ENCODE measurements at places on chromosomes 13 and 19. TPM values are rescaled to one million over a fixed set of nuclear protein-coding genes. Genes with fewer than 3 reads are reported as not detected.

GRCh38 chr13:44211704-44212346, 161.8 kb upstream of the SERP2 start:
- DNase-seq, result no peak

N4BP2L2 gene
- 172 TPM for total RNA-seq

DNA sequence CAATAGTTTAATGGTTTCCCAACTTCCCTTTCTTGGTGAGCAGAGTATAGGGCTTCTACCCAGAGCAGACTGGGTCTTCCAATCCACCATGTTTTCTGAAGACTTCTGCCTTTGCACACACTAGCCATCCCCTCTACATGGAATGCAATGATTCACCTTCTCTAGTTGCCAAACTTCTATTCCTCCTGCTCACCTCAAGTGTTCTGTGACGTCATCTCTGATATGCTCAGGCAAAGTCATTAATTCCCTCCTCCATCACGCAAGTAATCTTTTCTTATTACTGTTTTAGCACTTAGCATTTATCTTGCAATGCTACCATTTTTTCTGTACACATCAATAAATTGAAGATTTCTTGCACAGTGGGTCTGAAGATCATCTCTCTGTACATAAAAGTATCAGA, 174.2 kb downstream of the RBM26 start:
- DNase-seq, result no peak

DNA sequence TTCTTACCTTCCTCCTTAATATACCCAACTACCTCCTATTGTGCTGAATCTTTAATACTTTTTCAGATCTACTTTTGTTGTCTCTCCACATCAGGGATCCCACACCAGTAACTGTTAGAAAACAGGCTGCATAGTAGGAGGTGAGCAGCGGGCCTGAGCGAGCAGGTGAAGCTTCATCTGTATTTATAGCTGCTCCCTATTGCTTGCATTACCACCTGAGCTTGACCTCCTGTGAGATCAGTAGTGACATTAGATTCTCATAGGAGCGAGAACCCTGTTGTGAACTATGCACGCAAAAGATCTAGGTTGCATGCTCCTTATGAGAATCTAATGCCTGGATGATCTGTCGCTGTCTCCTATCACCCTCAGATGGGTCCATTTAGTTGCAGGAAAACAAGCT, 279.8 kb downstream of the DIAPH3 start:
- no peak for DNase-seq

- DNase-seq, result peak; percentile 40
Observed at GRCh38 chr13:110714797-110715394, 1.4 kb downstream of the ING1 start.

ZNF814 gene
- 54.4 TPM for total RNA-seq

DNA sequence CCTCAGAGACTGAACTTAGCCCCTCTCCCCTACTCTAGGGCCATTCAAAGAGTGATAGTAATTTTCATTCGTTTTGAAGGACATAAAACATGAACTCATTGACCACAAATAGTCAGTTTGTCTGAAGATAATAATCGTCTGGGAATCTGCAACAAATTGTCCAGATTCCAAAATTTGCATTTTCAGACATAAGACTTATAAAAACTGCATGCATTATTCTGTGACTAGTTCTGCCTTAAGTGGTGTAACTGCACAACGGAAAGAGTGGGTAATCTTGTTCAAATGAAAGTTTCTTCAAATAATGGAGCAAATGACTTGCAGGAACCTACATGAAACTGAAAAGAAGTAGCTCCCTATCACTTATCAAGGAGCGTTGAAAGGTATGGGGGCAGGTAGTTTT, 8.4 kb downstream of the CSNK1A1L start:
- no peak for DNase-seq

TSSK6 gene
- total RNA-seq, result 1.2 TPM

KCNJ14 gene
- total RNA-seq, result 1.6 TPM

- no peak for DNase-seq
Observed at GRCh38 chr13:83773961-83774360, 108.3 kb downstream of the SLITRK1 start.

KLF2 gene
- 5.3 TPM for total RNA-seq

GRCh38 chr19:38661136-38661535, 13.7 kb downstream of the ACTN4 start:
- no peak for DNase-seq

LSR gene
- 2.6 TPM for total RNA-seq

DNA sequence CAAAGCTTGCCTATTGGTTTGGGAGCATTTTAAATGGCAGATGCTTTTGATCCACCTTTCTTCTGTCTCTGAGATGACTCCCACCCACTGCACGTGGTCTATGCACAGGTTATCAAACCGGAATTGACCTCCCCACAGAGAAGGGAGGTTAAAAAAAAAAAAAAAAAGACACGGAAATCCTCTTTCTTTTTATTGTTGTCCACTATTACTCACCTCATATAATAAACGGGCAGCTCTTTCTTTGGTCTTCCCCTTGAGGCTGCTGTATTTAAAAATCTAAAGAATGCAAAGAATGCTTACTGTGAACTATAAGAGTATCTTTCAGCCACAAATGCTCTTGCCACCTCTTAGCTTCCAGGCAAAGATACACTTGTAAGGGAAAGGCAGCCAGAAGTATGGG, 329.7 kb downstream of the NDFIP2 start:
- no peak for DNase-seq

GRCh38 chr13:88068975-88069374, 397.8 kb downstream of the SLITRK5 start:
- DNase-seq, result no peak

DNA sequence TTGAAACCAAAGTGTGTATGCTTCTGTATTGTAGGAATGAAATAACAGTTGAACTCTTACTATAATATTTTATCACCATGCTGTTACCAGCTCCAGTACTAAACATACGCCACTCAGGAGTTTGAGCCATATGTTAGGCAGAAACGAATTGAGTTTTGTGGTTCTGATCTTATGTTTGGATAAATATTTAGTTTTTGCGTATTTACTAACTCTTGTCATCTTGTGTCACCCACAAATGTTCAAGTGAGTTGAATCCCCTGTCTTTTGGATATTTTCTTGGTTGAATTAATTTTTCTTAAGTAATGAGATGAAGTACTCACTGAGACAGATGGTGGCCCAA, 1.5 kb downstream of the FNDC3A start:
- DNase-seq, result peak; percentile 5

DNA sequence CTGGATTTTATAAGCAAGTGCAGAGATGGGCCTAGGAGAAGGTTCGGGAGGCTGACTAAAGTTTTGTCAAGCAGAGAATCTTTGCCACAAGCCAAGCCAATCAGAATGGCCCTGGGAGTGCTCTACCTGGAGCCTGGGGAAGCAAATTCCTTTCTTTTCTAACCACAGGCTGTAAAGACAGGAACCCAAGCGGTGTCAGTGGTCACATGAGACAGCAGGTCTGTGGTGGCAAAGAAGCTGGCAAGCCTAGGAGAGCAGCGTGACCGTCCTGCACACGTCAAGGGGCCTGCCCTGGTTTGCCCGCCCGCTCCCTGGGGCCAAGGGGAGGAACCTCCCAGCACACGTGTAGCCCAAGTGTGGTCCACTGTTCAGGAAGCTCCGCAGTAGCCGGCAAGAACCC, 90.8 kb downstream of the IPO5 start:
- no peak for DNase-seq

- no peak for DNase-seq
Observed at GRCh38 chr13:30371649-30372265, 50.5 kb upstream of the UBE2L5 start.

- DNase-seq, result no peak
Observed at GRCh38 chr13:50422181-50423148, 407.2 kb downstream of the KCNRG start.

DNA sequence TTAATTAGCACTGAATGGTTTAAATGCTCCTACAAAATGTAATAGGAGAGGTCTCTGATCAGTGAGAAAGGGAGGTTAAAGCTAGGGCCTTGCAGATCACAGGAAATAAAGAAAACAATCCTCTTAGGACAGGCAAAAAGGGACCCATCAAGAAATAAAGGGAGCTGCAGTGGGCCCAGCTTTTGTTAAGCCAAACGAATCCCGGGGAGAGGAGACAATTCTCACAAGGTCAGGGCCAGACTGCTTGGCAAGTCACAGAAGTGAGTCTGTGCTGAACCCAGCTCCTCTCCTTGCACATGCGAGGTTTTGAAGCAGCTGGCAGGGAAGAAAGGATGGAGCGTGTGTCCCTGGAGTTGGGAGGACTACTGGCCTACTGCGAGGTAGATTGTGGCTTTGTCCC, 285.8 kb downstream of the COG6 start:
- DNase-seq, result no peak

KLK2 gene
- total RNA-seq, result 0.09 TPM

GRCh38 chr13:23805122-23805521, 84.1 kb downstream of the MIPEP start:
- DNase-seq, result no peak

GRCh38 chr13:58056426-58056825, 424.9 kb downstream of the PCDH17 start:
- no peak for DNase-seq
